ENCODE measurements at places on chromosomes 3 and 15.

DNA sequence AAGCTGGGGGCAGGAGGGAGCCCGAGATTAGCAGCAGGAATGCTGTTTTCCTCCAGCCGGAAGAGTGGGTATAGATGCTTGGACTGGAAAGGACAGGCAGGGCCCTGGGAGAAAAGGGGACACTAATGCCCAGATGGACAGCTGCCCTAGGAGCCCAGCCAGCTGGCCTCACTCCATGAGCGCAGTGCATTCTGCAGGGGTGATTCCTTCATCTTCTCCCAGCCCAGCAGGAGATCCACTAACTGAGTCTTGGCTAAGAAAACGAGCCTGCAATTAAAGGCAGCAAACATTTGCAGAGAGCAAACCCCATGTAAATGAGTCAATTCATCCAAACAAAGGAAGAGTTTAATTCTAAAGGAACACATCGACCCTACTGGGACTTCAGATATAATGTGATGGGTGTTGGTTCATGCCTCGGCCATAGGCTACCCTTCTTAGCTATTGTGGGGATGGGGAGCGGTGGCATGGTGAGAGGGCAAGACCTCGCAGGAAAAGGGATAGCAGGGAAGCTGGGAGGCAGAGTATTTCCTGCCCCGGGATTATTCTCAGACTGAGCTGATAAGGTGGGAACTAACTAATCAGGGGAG, 13.3 kb upstream of the MINAR1 start:
- no peak for DNase-seq

DNA sequence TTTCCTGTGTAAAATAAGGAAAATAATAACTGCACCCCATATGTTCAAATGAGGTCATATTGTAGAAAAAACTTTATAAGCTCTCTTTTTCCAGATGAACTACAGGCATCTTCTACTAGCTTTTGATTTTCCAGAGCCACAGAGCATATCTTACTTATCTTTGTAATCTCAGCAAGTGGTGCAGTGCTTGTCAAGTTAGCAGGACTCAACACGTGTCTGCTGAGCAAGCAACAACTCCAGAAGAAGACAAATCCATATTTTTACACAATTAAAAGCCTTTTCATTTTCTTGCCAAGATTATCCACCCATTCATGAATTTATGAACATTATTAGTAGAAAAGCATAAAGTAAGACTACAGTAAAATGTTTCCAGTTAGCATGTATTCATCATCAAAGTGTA, 14.4 kb upstream of the TSC22D2 start:
- no peak for DNase-seq

DNA sequence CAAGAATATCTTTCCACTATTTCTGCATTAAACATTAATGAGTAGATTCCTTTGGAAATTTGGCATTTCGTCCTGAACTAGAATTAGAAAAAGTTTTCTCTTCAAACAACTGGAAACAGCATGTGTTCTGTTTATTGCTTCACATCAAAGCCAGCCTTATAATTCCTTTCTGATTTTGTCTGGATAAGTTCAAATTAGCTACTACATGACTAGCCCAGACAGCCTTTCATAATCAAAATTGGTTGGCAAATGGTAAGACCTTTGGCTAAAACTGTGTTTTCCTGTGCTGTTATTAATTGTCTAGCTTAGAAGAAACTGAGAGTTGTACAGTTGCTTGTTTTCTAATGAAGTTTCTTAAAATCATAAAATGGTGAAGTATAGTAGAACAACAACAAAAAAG, 52.7 kb upstream of the P3H2 start:
- DNase-seq, result no peak

- DNase-seq, result no peak
These were observed 105.5 kb downstream of the PLD1 start for GRCh38 chr3:171704814-171705213.

DNA sequence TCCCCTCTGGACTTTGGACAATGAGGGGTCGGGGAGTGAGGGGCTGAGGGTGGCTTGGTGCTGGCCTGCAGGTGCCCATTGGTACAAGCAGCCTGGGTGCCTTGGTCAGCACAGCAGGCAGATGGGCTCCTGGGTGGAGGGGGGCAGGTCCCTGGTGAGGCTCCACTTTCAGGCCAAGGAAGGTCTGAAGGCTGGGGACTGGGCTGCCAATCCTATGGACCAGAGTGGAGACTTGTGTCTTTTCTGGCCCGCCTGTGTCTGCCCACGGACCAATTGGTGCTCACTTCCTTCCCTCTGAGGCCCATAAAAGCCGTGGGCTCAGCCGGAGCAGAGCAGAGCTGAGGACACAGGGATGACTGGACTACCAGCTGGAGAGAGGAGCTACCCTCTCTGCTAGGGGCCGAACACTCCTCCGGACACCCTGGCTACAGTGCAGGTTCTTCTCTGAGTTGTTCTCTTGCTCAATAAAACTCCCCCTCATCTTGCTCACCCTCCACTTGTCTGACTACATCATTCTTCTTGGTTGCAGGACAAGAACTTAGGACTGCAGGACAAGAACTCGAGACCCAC, 31.9 kb upstream of the IREB2 start:
- DNase-seq, result no peak

- DNase-seq, result no peak
These were observed 279.3 kb upstream of the LRRFIP2 start for GRCh38 chr3:37453393-37454389.

- no peak for DNase-seq
These were observed 21.3 kb downstream of the RTF1 start for GRCh38 chr15:41438206-41438605.

GRCh38 chr3:136802481-136802996, 16.4 kb upstream of the SLC35G2 start:
- no peak for DNase-seq

- DNase-seq, result no peak
These were observed 73.5 kb downstream of the LPP start for GRCh38 chr3:188227442-188227841.

DNA sequence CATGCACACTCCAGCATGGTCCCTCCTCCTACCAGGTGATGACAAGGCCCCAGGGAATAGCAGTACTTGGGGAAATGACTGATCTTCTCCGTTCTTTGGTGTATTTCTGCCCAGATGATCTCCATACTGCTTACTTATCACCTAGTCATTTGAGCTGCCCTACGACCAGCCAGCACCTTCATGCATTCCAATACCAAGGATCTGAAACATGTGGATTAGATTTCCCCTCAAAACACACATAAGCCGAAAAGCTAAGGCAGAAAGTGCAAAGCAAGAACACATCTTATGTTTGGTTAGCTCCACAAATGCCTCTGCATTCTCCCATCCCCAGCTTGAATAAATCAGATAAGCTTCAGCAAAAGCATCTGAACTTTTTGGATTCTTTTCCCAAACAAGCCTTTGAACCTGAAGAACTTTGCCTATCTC, 64.8 kb upstream of the BCL6 start:
- DNase-seq, result no peak

DNA sequence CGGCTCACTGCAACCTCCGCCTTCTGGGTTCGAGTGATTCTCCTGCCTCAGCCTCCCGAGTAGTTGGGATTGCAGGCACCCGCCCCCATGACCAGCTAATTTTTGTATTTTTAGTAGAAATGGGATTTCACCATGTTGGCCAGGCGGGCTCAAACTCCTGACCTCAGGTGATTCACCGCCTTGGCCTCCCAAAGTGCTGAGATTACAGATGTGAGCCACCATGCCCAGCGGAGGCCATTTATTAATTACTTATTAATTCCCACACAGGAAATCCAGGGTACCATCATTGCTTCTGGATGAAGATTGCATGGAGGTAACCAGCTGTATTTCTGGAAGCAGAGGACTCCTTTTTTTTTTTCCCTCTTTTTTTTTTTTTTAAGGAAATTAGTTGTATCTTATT, 37.8 kb downstream of the MAP4 start:
- no peak for DNase-seq

- DNase-seq, result no peak
These were observed 26.6 kb downstream of the ITGB5 start for GRCh38 chr3:124860599-124860998.

- DNase-seq, result no peak
These were observed 61.5 kb downstream of the SEMA5B start for GRCh38 chr3:122966045-122966444.

- no peak for DNase-seq
These were observed 33.9 kb downstream of the CCDC12 start for GRCh38 chr3:46942481-46943236.

DNA sequence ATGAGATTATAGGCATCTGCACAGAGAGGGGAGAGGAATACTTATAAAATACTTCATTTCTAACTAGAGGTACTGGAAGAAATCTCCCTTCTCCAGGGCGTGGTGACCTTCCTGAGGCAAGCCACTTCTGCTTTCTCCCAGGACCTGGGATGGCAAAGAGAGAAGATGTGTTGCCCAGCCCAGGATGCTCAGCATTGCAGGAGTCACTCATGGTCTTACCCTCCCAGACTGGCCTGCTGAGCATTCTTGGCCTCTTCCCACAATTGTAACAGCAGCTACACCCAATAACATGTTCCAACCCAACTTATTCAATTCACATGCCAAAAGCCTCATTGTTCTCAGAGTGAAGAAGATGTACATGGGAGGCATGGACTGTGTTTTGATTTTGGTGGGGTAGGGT, 37.9 kb downstream of the IL20RB start:
- no peak for DNase-seq

- DNase-seq, result no peak
These were observed 42.1 kb downstream of the TERC start for GRCh38 chr3:169722724-169723123.

DNA sequence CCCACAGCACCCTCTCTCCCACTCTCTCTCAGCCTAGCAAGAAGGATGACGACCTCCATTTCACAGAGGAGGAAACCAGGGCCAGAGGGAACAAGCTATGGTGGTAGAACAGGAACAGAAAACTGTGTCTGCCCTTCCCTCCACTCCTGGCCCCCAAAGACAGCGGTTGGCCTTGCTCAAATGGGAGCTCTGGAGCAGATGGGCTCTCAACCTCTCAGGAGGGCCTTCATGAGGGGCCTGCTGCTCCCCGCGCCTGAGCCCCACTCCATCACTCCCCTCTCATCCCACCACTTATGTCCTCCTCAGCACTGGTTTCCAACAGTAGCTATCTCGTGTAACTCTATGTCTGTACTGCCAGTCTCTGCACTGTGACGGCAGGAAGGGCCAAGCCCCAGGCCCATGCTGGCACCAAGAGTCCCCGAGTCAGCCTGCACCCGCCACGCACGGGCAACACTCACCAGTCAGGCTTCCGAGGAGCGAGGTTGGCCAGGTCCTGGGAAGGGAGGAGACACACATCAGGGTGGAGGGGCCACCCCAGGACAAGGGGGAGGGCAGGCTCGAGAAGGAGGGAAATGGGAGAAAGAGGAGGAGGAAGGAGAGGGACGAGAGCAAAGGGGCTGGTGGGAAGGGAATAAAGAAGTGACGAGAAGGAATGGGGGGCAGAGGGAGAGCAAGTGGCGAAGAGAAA, 45.5 kb downstream of the PTH1R start:
- no peak for DNase-seq

DNA sequence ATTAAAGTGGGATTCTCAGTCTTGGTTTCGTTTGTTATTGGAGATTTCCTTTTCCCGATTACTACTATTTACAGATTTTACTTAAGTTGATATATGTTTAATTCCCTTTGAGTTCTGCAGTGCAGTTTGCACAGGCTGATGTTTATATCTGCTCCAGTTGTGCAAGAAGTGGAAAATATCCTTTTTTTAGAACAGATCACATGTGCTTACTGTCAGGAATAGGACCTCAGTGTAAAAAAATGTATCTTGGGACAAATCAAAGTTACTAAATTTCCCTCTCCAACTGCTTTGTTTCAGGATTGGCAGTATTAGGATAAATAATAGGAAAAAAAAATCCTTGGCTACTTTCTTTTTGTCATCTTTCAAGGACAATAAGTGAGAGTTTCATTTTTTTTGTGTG, 6.9 kb downstream of the MITF start:
- no peak for DNase-seq

DNA sequence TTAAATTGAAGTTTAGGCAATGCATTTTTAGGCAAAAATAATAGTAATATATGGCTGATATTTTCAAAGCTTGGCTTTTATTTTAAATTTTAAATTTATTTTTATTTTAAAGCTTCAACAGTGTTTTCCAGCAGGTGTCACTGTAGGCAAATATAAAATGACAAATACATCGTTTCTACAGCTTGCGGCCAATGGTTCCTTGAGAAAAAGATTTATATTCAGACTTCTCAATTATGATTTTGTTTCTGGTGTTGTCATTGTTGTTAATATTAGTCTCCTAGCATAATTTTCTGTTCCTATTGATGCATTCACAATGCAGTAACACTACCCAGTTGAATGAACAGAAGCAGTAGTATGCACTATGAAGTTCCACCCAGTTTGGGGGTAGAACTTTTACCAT, 220.7 kb upstream of the DNAJC19 start:
- no peak for DNase-seq

DNA sequence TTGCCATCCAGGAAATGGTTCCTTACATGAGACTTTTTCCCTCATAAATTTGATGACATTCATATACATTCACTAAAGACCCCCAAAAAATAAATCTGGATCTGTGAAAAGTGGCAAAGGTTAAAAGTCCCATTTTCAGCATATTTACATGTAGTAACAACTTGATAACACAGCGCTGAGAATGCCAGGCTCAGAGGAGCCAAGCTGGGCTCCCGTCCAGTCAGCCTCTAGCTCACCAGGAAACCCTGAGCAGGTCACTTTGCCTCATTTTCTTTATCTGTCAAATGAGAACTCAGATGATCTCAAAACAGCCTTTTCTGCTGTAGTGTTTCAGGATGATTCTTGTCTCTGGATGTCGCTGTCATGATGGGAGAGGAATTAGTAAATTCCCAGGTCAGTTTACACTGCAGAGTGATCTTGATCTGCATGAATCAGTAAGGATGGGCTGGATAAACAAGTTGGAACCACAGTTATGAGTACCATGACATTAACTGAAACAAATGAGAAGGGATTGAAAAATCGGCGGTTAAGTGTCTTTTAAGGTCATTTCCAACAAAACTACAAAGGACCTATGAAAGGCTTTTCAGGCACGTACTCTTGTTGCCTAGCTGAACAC, 82.8 kb downstream of the PPARG start:
- no peak for DNase-seq

GRCh38 chr15:57149196-57149595, 227.1 kb upstream of the CGNL1 start:
- DNase-seq, result no peak

DNA sequence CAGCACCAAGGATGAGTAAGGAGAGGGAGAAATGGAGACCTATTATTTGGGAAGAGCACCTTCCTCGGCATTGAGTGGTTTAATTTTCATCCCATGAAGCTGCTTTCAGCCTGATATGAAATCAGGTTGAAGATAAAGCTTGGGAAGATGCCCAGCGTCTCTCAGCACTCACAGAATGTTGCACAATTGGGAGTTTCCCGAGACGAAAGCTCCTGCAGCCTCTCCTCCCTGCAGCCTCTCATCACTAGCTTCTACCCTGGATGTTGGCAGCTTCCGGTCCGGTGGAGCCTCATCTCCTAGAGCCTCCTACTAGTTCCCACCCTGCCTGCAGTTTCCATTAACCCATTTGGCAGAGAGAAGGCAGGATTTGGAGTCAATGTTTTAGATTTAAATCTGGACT, 40.3 kb downstream of the EDEM1 start:
- no peak for DNase-seq

- DNase-seq, result no peak
These were observed 3.7 kb downstream of the DLL4 start for GRCh38 chr15:40932649-40933516.
